ENCODE measurements at places on chromosomes 12 and 14. TPM values are rescaled to one million over a fixed set of nuclear protein-coding genes. Genes with fewer than 3 reads are reported as not detected.

The FOXG1 gene
- not detected for polyA plus RNA-seq

The MIP gene
- not detected for polyA plus RNA-seq

The KRT7 gene
- not detected for polyA plus RNA-seq

The NID2 gene
- 0.73 TPM for polyA plus RNA-seq

The AQP6 gene
- not detected for polyA plus RNA-seq

The GPX2 gene
- not detected for polyA plus RNA-seq

The MOAP1 gene
- polyA plus RNA-seq = 53.8 TPM

The PRICKLE1 gene
- polyA plus RNA-seq = 17.0 TPM

The CCDC91 gene
- 67.5 TPM for polyA plus RNA-seq

The ERC1 gene
- 16.5 TPM for polyA plus RNA-seq

The TMED10 gene
- polyA plus RNA-seq = 184 TPM

The DTX1 gene
- polyA plus RNA-seq = 0.61 TPM

The BCL2L14 gene
- not detected for polyA plus RNA-seq

The TAS2R8 gene
- polyA plus RNA-seq = not detected

The TMEM132D gene
- not detected for polyA plus RNA-seq

The SYNDIG1L gene
- not detected for polyA plus RNA-seq

The SCN8A gene
- 0.85 TPM for polyA plus RNA-seq

The CLEC1B gene
- not detected for polyA plus RNA-seq

The COX14 gene
- 224 TPM for polyA plus RNA-seq

All from IgD-negative memory B cell (primary cell).